Esophagus squamous epithelium (tissue), 5 donors: ENCODE measurements at places on chromosomes 13 and 19.

GRCh38 chr13:65943708-65944107 is 1286.4 kb downstream of the PCDH9 start:
- DNase-seq, result no peak

DNA sequence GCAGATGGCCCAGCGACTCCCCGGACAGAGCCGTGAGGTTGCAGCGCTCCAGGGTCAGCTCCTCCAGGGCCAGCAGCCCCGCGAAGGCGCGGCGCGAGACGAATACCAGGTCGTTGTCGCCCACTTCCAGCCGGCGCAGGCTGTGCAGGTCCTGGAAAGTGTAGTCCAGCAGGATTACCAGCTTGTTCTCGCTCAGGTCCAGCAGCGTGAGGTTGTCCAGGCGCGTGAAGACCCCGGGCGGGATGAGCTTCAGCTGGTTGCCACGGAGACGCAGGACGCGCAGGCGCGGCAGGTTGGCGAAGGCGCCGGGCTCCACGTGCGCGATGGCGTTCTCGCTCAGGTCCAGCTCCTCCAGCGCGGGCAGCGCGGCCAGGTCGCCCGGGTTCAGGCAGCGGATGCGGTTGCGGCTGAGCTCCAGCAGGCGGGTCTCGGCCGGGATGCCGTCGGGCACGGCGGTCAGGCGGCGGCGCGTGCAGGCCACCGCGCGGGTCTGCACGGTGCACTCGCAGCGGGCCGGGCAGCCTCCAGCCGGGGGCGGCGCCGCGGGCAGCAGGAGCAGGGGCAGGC is 9.3 kb upstream of the PEAK3 start:
- DNase-seq, result no peak

- DNase-seq, result no peak
Measured at GRCh38 chr13:30366088-30366487, 56.2 kb upstream of the UBE2L5 start.

DNA sequence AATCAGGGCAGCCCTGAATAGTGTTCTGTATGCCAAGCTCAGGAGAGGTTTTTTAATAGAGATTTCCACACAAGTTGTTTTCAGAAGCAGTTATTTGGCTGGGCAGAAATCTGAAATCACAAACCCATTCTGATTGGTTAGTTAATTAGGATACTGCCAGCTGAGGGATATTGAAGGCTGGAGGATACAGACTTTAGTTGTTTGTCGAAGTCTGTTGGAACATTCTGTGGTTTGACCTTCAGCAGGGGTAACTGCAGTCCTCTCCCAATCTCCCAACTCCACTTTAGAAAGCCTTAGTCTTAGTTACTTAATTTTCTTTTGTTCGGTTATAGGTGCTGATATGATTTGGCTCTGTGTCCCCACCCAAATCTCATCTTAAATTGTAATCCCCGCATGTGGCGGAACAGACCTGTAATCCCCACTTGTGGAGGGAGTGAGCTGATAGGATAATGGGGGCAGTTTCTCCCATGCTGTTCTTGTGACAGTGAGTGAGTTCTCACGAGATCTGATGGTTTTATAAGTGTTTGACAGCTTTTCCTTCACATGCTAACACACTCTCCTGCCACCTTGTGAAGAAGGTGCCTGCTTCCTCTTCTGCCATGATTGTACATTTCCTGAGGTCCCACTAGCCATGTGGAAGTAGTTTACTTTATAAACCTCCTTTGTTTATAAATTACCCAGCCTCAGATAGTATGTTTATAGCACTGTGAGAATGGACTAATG is 169.2 kb downstream of the GPC5 start:
- DNase-seq, result no peak

DNA sequence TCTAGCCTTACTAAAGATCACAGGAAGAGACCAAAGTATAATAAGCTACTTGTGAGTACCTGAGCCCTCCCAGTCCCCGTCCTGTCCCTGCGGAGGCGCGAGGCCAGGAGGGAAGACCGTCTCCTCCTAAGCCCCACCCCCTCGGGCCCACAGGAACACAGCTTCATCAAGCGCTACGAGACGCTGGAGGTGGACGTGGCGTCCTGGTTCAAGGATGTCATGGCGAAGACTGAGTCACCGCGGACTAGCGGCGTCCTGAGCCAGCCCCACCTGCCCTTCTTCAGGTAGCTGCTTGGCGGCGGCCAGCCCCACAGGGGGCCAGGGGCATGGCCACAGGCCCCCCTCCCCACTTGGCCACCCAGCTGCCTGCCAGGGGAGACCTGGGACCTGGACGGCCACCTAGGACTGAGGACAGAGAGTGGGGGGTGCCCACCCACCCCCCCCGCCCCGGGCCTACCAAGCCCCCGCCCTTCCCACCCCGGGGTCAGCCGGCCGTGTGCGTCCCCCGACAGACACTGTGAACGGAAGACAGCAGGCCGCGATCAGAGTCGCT is 2.4 kb upstream of the TGFBR3L start:
- no peak for DNase-seq

DNA sequence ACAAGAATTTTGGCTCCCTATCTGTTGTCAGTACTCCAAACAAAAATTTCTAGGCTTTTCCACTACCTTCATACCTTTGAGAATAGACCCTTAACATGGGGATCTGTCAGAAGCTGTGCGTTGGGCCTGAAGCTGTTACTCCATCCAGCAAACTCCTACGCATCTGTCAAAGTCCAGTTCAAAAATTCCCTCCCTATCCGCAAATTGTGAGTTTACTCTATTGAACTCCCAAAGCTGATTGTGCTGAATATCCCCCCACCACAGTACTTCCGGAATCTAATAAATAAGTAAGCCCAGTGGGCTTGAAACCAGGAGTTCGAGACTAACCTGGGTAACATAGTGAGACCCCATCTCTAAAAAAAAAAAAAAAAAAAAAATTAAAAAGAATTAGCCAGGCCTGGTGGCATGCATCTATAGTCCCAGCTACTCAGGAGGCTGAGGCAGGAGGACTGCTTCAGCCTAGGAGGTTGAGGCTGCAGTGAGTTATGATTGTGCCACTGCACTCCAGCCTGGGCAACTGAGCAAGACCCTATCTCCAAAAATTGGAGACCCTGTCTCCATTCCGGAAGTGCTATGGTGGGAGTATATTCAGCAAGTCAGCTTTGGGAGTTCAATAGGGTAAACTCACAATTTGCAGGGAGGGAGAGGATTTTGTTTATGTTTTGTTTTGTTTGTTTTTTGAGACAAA is 930 bp upstream of the FBN3 start:
- no peak for DNase-seq

DNA sequence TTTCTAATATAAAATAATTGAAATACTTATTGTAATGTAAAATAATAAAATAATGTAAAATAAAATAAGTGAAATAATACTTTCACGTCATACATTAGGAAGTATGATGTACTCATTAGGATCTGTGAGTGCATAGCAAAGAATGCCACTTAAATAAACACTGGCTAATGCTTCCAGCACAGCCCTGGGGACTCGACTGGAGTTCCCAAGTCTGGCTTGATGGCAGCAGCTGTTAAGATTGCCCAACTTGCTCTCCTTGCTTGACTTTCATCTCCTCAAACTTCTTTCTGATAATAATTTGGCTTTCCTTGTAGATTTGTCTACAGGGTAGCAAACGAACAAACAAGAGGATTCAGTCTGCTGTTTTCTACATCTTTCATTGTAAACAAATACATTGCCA is 191.9 kb downstream of the COG6 start:
- DNase-seq, result no peak

DNA sequence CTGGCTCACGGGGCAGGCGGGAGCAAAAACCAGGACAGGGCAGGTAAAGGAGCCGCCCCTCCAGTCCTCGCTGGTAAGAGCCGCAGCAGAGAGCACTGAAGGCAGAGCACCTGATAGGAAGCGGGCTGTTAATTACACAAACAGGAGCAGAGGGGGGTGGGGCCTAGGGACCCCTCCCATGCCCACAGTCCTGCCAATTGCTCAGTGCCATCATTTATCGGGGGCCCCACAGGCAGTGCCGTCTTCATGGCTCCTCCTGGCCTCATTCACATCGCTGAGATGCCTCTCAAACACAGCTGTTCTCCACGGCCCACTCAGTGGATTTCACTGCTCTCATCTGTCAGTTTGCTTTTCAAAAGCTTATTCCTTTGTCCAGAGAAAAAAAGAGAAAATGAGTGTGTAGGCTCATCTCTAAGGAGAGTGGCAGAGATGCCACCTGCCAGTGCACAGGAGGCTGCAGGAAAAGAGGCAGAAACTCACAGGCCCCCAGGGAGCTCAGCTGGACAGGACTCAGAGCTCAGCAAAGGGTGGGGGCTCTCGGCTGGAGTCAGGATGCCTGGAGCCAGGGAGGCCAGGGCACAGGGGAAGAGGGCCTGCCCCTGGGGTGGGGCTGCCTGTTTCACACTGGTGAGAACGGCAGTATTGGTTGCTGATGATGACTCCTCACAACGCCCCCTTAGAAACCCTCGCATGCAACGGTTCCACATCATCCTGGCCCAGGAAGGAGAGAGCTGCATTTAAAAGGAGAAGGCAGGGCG is 174.6 kb downstream of the COL4A1 start:
- no peak for DNase-seq

DNA sequence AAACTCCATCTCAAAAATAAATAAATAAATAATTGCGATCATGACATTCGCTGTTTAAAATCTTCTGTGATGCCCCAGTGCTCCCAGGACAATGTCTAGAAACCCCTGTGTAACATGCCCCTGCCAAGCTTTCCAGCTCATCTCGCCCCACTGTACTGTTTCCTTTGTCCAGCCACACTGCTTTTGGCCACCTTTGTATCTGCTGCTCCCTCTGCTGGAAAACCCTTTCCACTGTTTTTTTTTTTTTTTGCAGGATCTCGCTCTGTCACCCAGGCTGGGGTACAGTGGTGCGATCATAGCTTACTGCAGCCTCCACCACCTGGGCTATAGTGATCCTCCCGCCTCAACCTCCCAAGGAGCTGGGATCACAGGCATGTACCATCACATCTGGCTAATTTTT is 7.5 kb downstream of the PLAUR start:
- no peak for DNase-seq
